ENCODE measurements at places on chromosomes 11 and 22.

DNA sequence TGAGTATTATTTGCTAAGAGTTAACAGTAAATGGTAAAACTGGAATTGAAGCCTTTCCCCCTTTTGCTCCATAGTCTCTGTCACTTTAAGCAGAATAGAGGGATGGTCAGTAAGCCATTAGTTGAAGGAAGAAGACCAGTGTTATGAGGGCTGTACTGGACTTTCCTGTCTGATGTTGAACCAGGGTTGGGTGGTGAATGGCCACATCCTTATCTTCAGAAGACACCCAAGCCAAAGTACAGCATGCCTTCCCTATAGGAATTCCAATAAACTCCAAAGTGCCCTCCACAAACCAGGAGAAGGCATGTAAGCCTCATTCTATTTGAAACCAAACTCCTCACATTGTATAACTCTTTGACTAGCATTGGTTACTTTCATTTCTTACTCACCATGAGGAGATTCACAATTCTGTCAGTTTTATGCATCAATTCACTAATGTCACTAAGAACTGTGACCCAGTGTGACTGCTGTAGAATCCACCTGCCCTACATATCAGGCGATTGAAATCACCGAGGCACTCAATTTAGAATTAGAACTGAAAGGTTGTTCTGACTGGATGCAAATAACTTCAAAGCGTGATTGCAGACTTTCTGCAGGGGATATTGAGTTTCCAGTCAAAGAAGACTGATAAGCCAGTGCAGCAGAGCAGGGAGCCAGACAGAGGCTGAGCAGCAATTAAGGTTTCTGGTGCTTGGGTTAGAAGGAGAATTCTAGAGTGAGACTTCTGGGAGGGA, 107.1 kb upstream of the DDI1 start:
- DNase-seq = no peak

DNA sequence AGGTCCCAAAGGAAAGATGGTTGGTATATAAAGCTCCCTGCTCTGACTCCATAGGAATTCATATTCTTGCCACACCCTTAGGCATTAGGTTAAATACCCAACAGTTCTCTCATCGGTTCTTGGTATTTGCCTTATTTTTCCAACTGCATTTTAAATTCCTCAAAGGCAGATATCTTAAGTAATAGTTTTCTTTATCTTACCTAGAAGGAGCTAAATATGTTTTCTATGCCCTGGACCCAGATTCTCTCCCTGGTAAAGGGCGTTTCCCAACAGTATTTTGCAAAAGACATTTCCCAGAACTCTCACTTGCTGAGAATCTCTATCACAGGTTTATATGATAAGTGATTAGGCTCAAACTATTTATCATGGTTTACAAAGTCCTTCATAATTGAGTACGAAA, 158.6 kb upstream of the BDNF start:
- no peak for DNase-seq

DNA sequence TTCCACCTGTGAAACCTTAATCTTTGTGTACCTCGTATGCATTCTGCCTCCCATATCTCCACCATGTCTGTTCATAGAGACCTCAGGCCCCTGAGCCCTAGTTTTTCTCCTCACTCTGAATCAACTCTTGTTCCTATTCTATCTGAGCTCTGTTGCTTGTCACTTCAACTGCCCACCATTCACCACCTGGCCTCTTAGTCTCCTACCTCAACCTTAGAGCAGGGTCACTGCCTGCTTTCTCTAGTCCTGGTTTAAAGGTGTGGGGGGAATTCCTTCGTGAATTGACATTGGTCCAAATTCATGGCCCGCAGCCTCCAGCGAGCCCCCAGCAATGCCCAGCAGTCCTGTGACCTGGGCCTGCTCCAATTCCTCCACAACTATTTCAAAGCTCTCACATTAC, 39.4 kb upstream of the TUB start:
- DNase-seq = no peak

- DNase-seq = no peak
These were observed 92.6 kb downstream of the CTTN start for GRCh38 chr11:70490723-70491558.

DNA sequence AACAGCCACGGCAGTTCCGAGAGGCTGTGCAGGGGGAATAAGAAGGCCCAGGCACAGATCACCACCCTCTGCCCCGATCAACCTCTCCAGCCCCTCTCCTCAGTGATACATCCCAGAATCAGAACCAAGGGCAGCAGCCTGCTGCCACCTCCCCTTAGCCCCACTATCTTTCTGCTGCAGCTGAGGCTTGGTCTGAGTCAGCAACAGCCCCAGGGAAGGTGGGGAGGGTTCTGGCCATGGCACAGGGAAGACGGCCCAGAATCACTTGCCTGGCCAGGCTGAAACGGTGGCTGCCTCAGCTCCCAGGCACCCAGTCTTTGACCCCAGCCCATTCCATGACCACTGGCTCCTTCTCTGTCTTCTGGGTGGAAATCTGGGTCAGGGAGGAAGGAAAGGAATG, 2.3 kb downstream of the CHID1 start:
- no peak for DNase-seq

GRCh38 chr11:8814209-8814922, 96.6 kb upstream of the AKIP1 start:
- DNase-seq = no peak

DNA sequence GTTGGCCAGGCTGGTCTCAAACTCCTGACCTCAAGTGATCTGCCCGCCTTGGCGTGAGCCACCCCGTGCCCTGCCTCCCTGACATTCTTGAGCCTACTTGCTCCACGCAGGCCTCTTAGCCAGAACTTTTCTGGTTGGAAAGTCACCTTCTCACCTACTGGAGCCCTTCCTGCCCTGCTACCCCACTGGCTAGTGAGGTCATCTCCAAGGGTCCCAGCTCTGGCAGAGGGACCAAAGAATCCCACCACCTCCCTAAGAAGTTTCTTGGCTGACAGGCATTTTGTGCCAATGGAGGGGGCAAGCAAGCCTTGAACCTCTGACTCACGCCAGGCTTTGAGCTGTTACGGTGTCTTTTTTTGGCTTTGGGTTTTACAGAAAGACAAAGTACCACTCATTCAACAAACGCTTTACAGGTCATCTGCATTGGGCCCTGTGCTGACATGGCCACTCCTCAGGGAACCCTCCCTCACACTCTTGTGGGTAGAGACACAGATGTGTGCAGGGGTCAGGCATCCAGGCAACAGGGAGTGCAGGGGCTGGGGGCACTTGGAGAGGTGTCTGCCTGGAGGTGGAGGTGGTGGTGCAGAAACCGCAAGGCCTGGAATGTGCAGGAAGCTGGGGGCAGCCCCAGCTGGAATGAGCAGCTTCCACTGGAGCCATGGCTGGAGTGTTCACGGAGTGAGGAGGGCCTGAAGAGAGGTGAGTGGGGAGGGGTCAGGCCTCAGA, 27.1 kb upstream of the WNT11 start:
- no peak for DNase-seq

DNA sequence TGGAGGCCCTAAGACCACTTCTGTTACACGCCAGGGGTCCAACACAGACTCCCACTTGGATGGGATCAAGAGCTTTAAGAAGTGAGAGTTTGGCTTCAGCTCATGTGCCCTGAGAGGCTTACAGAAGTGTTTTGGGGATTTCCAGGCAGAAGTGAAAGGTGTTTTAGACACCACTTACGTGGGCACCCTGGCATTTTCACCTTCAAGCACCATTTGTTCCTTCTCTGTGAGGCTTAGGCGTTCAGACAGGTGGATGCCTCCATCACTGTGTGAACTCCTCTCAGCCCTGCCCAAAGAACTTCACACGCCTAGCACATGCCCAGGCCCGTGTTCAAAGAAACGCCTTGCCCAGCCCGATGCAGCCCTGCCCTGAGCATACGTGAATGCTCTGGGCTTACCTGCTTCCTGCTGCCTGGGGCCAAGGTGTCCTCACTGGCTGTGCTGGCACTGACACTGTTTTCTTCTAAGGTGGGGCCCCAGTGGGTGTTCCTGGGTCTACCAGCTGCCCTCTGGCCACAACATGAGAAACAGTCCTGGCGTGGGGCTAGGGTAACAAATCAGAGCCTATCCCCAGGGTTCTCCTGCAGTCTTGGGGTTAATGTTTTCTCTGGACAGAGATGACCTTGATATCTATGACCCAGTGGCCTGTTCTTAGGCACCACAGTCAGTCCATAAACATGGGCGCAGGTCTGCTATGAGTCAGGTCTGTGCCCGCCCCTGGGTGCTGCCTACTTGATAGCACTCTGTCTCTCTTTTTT, 34.0 kb downstream of the AMPD3 start:
- no peak for DNase-seq

DNA sequence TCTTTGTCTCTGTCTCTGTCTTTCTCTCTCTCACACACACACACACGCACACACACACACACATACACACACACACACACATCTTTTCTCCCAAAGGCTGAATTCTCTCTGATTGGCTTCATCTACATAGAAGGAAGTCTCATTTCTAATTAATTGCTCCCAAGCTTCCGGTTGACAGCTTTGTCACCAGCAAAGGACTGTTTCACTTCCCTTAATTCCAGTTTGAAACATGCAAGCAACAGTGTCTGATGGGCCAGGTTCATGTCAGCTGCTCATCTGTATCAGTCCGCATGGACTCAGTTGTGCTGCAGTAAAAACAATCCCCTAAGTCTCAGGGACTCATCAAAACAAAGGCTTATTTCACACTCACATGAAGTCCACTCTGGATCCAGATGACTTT, 16.2 kb upstream of the PVALB start:
- no peak for DNase-seq

DNA sequence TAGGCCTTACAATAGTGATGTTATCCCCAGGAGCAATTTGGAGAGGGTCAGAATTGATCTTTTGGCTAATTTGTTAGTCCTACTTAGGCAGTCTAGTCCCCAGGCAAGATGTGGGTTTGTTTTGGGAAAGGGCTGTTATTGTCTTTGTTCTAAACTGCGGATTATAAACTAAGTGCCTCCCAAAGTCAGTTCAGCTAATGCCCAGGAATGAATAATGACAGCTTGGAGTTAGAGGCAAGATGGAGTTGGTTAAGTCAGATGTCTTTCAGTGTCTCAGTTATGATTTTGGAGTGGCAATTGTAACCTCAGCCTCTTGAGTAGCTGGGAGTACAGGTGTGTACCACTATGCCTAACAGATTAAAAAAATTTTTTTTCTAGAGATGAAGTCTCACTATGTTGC, 7.3 kb upstream of the CLNS1A start:
- DNase-seq = no peak

DNA sequence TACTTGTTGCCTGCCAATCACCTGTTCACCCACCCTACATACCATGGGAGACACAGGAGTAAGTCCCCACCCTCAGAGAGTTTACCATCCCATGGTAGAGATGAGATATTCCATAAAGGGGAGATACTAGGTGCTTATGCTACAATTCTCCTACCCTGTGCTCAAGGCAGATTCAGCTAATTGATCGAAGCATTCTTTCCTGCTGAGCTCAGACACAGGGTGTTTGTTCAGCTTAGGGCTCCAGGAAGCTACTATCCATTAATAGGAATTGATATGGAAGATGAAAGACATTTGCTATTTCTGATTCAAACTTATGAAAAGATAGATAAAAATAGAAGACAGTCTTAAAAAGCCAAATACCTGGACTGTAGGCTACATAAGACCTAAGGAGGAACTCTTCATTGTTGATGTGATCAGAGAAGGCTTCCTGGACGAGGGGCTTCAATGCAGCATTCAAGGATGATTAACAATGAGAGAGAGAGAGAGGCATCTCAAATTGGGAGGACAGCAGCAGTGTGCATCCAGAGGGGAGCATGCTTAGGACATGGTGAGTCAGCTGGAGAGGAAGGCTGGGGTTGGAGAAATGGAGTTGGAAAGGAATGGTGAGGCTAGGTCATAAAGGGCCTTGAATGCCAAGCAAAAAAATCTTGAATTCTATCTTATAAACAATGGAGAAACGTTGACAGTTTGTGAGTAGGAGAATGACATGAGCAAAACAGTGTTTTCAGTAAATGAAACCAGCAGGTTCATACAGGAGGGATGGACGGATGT, 15.0 kb downstream of the SYT13 start:
- no peak for DNase-seq

DNA sequence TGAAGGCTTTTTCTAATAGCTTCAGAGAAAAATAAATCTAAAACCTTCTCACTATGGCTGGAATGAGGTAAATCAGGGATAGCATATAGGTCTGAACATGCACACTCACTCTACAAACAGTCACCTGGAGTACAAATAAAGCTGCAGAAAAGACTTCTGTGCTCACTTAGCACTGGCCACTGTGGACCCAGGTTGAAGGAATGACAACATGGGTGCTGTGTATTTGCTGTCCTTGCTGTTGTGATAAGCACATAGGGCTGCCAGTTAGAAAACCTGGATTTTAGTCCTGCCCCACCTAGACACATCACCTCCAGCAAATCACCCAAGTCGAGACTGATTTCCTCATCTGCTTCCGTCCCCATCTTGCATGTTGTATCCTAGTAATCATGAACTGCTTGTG, 51.2 kb downstream of the FZD4 start:
- DNase-seq = no peak

GRCh38 chr22:49107961-49108530, 719.6 kb downstream of the BRD1 start:
- no peak for DNase-seq

DNA sequence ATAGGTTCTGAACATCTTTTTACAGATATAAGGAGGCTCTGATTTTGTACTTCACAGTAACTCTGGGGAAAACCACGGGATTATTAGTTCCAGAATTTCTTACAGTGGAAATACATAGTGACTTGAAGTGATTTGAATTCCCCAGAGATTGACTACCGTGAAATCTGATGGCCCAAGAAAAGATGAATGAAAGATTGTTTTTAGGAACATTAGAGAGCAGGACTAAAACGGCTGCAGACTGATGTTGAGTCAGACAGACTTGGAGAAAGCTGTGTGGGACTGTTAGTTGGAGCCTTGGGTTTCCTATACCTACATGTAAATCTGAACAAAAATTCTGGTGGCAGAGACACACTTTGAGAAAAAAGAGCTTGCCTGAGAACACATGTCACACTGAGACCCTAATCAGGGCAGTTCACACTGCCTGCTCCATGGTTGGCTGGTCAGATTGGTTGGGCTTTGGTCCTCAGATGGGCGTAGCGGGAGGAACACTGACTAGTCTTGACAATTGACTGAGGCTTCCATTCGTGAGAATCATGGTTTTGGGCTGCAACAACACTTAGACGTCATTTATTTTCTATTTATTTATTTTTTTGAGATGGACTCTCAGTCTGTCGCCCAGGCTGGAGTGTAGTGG, 6.8 kb downstream of the PPP6R3 start:
- DNase-seq = no peak

- DNase-seq = no peak
These were observed 13.1 kb downstream of the SYNGR1 start for GRCh38 chr22:39362932-39363331.
